ENCODE measurements at places on chromosomes 11 and 22.
A peak's percentile ranks its signal among the peaks of the same experiment; 100 is the strongest.

- no peak for DNase-seq
These were observed 41.8 kb upstream of the CDON start for GRCh38 chr11:126104420-126104819.

DNA sequence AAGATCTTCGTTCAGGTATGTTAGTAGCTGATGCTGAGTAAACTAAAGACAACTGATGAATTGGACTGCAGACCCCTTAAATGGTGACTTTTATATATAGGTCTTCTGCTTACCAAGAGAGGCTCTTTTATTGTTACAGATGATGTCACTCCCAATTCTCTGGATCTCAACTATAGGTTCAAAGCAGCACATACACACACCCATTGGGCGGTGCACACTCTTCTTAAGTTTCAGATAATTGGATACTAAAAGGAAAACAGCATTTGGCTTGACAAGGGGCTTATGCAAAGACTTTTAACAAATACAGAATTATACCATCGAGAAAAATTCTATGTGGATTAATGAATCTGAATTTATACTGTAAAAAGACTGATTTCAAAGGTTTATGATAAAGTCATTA, at the start of gene PTH:
Gene PTH (minus strand): TSS at position 69 of the 400 bp plus-strand sequence. CDS start 3,142 bp downstream, outside the sequence.
- DNase-seq: no peak

GRCh38 chr11:103344886-103345285, 235.7 kb downstream of the DYNC2H1 start:
- DNase-seq: no peak

- DNase-seq: no peak
These were observed 61.9 kb downstream of the CTSC start for GRCh38 chr11:88275636-88276035.

- DNase-seq: no peak
These were observed 2.5 kb upstream of the CENPM start for GRCh38 chr22:41949297-41949965.

GRCh38 chr11:120211522-120212258, 858 bp downstream of the OAF start:
- DNase-seq: no peak

DNA sequence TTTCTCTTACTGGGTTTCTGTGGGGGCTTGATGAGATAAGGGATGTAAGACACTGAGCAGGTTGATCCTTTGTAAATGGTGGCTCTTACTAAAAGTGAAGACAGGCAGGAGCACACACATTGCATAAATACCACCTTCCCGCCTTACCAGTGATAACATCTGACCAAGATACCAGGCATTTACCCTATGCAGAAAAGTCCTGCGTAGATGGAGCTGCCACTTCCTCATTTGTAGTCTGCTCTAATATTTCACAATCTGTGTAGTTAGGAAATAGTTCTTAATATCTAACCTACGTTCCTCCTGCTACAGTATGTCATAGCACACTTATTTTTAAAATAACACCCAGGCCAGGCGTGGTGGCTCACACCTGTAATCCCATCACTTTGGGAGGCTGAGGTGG, 23.9 kb upstream of the SWAP70 start:
- no peak for DNase-seq

- peak; percentile 91 for DNase-seq
These were observed at the start of gene AP5B1 for GRCh38 chr11:65780770-65781151. AP5B1 (minus strand) TSS chr11:65780976; CDS start chr11:65780591, 385 bp downstream.

DNA sequence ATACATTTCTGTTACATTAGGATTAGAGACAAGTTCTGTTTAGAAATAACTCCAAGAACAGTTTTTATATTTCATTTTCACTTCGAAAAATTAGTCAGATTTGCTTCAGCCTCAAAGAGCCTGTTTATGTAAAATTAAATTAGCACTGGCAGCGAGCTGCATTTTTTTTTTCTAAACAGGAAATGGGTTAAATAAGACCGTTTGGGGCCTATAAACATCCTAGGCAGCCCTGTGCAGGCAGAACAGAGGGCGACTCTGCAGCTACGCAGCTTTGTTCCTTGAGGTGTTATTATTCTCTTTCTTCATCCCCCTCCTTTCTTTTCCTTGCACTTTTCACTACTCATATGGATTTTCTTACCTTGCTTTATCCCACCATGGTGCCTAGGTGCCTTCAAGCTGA, 48.7 kb downstream of the CWC15 start:
- no peak for DNase-seq

DNA sequence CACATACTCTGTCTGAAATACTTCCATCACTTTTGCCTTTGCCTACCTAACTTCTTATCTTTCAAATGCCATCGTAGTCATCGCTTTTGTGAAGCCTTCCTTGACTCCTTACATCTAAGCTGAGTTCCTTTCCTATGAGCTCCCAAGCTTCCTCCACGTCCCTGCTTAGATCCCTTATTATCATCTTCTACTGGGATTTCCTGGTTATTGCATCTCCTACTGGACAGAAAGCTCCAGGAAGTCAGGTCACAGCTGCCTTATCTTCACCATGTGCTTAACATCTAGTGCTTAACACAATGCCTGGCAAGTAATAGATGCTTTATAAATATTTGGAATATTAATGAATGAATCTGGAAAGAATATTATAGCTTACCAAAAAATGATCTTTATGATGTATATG, 5.9 kb downstream of the YPEL4 start:
- no peak for DNase-seq

- DNase-seq: no peak
These were observed 13.2 kb downstream of the MYH9 start for GRCh38 chr22:36374603-36375024.

GRCh38 chr11:31870609-31871309, 59.6 kb upstream of the PAX6 start:
- DNase-seq: no peak

DNA sequence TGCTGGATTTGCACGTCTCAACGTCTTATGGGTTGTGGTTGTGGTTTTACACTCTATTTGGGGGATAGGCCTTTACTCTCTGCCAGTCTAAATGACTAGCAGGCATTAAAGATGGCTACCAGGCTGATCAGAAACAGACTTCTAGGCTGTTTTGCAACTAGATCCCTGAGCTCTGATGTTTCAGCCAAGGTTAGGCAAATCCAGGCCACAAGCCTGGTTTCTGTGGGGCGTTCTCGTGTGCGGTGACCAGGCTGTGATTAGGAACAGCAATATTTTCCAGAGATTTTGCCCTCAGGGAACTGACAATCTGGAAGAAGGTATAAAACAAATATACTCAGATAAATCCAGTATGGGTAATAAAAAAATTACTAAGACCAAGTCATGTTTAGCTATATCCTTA, 502.4 kb downstream of the INSC start:
- no peak for DNase-seq

GRCh38 chr11:99739464-99740089, 718.8 kb downstream of the CNTN5 start:
- no peak for DNase-seq

DNA sequence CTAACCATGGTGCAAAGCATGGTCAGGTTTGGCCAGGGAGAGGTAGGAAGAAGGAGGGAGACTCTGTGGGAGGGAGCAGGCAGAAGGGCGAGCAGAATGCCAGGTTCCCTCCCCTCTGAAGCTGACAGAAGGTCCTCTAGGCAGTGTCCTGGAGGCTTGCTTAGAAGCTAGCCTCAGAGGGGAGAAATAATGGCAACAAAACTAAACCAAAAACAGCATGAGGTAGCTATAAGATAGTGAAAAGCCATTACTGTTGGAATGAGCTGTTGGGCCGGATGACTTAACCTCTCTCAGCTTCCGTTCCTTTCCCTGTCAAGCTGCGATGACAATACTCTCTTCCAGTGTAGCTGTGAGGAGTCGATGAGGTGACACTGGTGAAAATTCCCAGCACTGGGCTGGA, 36.6 kb downstream of the RASSF10 start:
- no peak for DNase-seq

DNA sequence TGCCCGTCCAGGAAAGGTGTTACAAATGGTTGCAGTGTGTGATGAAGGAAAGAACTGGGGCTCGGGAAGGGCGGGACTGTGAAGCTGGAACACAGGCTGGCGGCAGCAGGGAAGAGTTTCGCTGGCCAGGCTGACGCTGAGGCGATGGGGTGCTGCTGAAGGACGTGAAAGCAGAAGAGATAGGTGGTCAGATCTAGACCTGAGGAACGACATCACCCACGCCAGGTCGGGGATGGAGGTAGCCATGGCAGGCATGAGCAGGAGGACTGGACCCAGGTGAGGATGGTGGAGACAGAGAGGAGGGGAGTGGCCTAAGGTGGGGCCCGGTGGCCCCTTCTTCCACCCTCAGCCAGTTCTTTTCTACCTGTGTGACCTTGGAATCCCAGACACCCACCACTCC, 9.1 kb downstream of the CDC42EP2 start:
- no peak for DNase-seq

GRCh38 chr22:46262449-46263215, 511 bp downstream of the PKDREJ start:
- peak; percentile 91 for DNase-seq

DNA sequence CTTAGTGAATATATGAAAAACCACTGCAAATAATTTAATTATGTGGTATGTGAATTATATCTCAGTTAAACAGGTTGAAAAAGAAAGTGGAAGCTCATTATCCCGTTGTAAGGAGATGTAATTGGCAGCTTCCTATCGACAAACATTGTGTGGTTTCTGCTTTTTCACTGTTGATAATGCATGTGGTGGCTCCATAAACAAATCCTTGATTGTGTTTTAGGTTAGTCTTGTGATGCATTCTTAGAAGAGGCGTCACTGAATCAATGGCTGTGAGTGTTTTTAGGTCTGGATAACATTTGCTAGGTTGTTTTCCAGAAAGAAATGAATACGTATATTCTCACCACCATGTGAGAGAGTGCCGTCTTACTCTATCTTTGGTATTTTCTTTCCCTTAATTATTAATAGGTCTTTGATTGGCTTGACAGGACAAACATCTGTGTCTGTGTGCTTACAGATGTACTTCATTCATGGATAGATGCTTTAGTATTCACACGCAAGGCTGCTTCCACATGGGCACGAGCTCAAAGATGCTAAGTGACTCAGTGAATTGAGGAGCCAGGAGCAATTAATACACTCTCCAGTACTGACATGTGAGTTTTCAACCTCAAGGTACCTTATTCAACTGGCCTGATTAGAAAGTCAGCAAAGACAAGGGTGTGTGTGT, 166.7 kb downstream of the TBC1D22A start:
- no peak for DNase-seq

DNA sequence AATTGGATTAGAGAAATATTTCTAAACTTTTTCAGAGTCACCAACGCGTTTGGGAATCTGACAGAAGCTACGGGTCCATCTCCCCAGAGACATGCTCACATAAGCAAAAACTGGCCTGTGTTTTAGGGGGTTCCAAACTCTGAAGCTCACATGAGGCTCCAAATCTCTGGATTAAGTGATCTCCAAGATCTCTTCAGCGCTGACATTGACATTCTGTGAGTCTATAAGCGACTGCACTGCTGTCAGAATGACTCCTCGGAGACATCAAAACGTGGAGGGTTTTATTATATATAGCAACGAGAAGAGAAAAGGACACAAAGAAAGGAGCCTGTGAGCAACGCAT, 642 bp upstream of the SIK2 start:
- DNase-seq: no peak

GRCh38 chr11:97461934-97462333, 1072.1 kb downstream of the JRKL start:
- no peak for DNase-seq

DNA sequence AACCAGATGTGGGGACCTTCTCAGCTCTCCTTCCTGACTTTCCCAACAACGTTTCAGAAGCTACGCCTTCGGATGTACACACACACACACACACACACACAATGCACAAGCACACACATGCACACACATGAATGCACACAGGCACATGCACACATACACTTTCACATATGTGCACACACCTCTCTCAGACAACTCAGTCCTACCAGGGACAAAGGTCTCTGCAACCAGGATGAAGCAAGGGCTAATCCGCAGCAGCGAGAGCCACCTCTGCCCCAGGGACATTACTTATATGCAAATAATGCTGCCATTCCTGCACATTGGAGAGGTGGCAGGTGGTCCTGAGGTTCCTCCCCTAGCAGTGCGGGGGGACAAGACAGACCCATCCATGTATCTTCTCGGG, 27.4 kb upstream of the LINC01488 start:
- no peak for DNase-seq

- DNase-seq: no peak
These were observed 55.8 kb downstream of the NECTIN1 start for GRCh38 chr11:119673052-119673758.

DNA sequence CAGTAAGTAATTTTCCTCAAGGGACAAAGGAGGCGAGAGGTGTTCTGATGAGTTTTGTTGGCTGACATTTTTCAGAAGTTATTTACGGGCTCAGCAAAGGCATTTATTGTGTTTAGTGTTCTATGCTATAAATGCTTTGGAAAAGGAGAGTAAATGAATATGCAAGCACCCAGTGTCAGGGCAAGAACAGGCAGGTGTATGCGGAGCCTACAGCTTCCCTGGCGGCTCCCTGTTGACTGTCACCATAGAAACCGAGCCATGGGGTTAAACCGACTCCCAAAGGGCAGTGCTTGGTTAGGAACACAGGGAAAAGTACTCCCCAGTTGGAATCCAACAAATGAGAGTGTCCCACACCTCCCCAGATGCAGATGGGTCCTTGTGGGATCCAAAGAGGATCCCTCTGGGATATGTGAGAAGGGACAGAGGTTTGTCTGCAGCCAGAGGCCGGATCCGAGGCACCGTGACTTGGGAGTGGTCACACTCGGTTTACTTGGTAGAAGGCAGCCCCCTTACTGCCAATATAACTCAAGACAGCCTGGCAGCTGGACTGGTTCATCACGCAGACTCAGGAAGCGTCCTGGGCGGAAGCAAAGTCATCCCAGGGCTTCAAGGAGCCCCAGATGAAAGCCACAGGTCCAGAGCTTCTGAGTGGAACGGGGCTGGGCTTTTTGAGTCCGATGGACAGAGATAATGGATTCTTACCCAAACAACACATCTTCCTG, 329.7 kb downstream of the CTTN start:
- DNase-seq: no peak

- no peak for DNase-seq
These were observed 66.3 kb downstream of the JRKL start for GRCh38 chr11:96456111-96456510.

DNA sequence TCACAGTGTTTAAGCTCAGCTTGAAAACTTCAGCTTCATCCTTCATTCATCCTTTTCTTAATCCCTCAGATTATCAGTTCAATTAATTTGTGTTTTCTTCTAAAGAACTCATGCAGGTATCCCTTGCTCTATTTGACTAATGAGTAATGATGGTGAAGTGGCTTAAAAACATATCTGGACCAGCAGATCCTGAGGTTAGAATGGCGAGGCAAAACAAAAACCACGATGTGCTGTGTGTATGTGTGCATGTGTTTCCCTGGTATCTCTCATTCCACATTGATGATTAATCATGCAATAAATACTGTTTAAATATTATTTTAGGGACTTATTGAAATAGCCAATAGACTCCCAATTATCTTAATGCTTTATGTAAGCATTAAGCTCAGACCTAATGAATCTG, 437.0 kb downstream of the DYNC2H1 start:
- DNase-seq: no peak

Data from cardiac septum (tissue), 1 donor.